Stimulated activated CD8-positive, alpha-beta memory T cell treated with anti-CD3 and anti-CD28 coated beads, Interleukin-7, amount 100 ng/mL, for 1 hour (primary cell): ENCODE measurements at places on chromosomes 6 and 20.

DNA sequence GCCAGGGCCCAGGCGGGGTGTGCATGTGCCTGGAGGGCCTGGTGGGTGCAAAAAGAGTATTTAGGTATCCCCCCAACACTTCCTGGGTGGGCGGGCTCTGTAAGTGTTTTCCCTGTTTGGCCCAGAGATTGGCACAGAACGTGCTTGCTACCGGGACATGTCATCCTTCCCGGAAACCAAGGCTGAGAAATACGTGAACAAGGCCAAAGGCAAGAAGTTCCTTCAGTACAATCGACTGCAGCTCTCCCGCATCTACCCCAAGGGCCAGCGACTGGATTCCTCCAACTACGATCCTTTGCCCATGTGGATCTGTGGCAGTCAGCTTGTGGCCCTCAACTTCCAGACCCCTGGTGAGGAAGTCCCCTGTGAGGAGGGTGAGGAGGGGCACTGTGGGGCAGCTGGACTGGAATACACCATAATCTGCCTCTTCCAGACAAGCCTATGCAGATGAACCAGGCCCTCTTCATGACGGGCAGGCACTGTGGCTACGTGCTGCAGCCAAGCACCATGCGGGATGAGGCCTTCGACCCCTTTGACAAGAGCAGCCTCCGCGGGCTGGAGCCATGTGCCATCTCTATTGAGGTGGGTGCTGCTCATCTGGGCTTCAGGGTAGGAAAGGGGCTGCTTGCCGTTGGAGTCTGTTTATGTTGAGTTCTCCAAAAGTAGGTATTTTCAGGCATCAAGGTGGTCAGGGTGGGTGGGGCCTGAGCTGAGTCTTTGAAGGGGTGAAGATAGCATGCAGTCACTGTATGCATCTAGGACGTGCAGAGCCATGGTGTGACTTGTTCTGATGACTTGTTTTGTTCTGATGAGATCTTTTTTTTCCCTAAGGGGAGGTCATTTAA is 35.2 kb downstream of the PLCG1 start:
- DNase-seq = no peak

GRCh38 chr6:115675443-115675842 is 385.2 kb downstream of the FRK start:
- DNase-seq = no peak

- DNase-seq = no peak
These were observed 9.1 kb upstream of the BRPF3 start for GRCh38 chr6:36187446-36187845.

DNA sequence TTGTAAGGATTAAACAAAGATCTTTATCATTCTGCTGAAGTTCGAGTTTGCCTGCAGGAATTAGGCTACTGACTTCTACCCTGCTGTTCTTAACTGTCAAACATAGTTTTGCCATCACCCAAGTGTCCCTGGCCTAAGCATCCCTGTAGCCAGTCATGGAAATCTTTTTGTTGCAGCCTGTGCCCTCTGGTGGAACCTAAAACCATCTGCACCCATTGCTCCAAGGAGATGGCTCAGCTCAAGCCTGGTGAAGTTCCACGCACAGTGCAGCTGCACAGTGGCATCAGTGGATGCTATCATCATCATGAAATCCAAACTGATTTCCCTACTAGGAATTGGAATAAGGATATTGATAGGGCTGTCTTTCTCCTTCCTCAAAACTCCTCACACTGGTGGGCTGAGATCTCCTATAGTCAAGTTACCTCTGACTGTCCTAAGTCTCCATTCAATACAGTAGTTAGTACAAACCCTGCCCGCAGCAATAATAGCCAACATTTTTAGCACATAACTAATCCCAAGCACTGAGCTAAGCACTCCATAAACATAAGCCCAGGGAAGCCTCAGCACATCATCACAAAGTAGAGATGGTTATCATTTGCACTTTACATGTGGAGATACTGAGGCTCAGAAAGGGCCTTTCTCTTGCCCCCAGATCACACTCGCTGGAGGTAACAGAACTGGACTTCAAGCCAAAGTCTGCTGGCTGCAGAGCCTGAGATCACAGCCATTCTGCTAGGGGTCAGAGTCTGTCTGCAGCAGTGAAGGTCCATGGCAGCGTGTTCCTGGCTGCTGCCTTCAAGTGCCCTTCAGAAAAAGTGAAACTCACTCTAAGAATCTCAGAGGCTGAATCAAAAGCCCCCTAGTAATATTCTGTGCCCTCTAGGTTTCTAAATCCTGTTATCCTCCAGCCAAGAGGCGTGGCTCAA is 77.2 kb upstream of the MC3R start:
- no peak for DNase-seq

DNA sequence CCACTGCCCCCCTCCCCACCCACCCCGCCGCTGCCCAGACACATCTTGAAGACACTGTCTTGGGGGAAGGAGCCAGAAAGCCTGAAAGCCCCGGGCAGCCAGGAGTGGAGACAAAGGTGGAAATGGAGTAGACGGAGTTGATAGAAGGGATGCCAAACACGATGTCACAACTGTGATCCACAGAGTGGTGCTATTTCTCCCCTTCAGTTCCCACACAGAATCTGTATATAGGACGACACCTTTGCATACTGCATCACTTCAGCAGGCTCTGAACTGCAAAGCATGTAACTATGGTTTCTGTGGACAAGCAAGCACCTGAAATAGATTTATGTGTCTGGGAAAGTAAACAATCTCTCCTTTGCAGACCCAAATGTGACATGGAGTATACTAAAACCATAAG is 56.4 kb upstream of the F13A1 start:
- no peak for DNase-seq

DNA sequence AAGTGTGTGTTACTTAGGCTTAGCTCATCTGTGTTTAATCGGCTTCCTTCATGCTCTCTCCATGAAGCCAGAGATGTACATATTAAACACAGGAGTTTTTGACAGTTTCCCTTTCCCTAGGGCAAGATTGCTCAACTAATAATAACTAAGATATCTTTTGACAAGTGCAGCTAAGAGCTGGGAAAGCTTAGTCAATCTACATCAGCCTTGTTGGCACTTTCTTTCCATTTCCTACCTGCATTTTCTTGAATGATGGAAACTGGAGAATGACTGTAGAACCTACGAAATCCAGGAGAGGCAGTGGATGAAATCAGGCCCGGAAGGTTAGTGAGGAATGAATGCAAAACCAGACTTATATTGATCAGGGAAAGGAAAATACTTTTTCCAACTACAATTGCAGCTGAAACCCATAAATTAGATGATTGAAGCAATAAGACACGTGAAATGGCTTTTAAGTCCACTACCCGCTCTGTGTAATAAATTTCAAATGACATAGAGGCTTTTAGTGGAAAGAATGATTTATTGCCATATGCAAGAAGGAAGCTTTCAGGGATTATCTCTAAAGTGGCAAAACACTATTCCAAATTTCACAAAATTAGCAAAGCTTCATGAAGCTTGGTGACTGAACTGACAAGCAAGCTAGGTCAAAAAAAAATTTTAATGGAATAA is 237.2 kb upstream of the ID4 start:
- DNase-seq = no peak

DNA sequence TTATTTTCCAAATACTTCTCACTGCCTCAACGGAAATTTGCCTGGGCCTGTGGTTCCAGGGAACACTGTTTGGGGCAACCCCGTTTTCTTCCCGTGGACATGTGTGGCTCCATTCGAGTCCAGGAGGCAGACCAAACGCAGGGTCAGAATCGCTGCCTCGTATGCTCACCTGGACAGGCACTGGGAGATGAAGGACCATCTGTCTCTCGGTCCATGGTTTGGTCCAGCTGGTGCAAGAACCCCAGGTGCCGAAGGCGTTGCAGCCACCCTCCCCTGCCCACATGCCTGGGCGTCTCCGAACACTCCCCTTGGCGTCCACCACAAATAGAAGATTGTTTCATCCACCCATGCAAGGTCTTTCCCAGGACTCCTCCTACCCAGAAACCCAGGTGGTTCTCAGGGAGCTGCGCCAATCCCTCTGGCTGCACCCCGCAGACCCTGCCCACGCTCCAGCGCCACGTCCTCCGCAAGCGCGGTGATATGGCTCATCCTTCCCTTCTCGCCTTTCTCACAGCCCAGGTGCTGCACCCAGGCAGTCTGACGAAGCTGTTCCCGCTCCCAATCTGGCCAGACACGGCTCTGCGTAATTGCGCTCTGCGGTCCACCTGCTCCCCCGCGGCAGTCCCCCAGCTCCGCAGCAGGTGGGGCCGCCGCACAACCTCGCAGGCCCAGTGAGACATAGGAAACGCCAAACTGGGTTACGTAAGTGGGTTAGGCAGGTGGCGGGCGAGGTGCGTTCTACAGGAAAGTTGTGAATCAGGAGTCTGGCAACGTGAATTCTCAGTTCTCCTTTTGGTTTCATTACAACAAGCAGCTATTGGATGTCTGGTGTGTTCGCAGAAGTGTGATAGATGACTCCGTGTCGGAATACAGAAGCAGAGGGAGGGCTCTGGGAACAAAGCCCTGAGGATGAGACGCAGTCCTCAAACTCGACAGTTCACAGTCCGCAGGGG is 146.2 kb upstream of the ECI2 start:
- DNase-seq = no peak

GRCh38 chr6:28856620-28857005 is 67.2 kb downstream of the TRIM27 start:
- no peak for DNase-seq

DNA sequence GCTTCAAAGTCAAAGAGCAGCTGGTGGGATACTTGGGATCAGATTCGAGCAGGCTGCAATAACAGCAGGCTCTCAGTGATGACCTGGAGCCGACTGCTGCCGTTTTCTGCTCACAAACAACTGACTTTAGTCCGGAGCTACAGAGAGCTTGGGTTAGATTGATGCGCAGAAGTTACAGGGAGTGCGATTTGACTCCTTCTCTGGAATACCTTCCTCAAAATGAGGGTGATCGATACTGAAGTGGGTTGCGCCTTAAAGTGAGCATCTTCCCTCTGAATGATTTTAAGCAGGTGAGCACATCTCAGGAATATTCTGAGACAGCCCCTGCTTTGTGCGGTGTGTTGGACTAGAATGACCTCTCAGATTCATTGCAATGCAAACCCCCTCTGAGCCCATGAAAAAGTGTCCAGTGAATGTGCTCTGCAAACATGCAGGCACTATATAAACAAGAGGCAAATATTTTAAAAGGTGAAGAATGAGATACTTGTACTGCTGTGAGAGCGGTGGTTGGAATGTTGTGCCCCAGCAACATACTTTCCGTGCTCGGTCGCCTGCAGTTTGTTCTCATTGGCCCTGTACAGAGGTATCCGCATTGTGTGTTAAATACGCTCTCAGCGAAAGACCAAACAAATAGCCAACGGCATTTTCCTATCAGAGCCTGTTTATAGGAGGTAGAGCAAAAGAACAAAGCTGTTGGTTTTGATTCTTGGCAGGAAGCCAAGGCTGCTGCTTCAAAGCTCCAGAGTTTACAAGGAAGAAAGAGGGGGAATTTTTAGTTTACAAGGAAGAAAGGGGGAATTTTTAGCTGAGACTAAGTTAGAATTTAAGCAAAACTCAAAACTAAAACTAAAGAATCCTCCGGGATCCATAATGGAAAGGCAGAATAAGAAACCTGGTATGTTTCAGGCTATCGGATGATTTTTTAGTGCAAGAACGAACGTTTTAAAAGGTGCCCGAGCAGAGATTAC is 67.7 kb downstream of the PHACTR2 start:
- DNase-seq = no peak

GRCh38 chr6:126335210-126335609 is 4.7 kb upstream of the CENPW start:
- no peak for DNase-seq

GRCh38 chr6:24426729-24427446 is 24.2 kb downstream of the MRS2 start:
- DNase-seq = no peak

DNA sequence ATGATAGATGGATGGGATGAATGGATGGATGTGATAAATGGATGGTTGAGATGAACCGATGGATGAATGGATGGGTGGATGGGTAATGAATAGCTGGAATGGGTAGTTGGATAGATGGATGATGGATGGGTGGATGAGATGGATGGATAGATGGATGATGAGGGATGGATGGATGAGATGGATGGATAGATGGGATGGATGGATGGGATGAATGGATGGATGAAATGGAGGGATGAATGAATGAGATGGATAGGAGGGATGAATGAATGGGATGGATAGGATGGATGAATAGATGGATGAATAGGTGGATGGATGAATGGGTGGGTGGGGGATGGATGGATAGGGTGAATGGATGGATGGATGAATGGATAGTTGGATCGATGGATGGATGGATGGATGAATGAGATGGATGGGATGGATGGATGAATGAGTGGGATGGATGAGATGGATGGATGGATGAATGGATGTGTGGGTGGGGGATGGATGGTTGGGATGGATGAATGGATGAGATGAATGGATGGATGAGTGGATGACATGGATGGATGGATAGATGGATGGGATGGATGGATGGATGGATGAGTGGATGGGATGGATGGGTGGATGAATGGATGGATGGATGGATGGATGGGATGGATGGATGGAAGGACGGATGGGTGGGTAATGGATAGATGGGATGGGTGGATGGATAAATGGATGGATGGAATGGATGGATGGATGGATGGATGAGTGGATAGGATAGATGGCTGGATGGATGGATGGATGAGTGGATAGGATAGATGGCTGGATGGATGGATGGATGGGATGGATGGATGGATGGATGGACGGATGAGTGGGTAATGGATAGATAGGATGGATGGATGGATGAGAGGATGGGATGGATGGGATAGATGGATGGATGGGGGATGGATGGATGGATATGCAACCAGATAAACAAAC is 51.4 kb upstream of the PTGIS start:
- no peak for DNase-seq

- DNase-seq = no peak
These were observed 236.4 kb downstream of the LRFN2 start for GRCh38 chr6:40350747-40351217.

- DNase-seq = no peak
These were observed 284.6 kb downstream of the CDC5L start for GRCh38 chr6:44672086-44672485.

- no peak for DNase-seq
These were observed 209.9 kb downstream of the ANKRD60 start for GRCh38 chr20:58018590-58018989.

DNA sequence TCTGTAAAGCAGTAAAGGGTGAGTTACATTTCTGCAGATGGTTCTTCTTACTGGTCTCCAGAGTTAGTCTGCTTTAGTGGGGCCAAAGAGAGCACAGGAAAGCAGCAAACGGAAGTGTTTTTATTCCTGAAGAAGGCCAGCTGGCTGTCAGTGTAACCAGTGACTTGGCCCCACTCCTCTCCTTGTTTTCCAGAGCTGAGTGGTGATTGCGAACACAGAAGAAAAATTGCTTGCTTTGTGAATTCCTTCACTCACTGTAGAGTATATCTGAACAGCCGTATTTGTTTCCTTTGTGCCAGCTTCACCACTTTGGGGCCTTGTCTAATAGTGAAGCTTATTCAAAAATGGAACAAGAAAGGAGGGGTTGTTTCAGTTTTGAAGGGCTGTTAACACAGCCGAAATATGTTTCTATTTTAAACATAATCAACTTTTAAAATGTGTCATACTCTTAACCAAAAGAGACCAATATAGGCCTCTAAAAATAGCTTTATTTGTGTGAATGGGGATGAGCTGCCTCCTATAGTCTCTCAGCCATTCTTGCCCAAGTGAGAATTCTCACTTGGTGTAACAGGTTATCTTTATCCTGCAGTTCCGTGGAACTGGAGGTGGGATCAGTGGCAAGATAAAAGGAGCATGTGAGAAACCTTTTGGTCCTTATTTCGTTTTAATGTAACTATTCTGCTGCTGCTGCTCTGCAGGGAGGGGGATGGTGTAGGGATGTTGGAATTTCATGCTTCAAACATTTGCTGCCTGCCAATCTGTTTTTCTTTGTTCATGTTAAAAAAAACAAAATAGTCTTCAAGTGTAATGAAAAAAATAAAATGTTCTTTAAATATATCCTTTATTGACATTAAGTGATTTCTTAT is 37.8 kb downstream of the ZC2HC1B start:
- DNase-seq = no peak
